ENCODE measurements at places on chromosomes 6 and 20.

- DNase-seq, result no peak
Observed at GRCh38 chr6:14639983-14640599, 522.5 kb downstream of the CD83 start.

DNA sequence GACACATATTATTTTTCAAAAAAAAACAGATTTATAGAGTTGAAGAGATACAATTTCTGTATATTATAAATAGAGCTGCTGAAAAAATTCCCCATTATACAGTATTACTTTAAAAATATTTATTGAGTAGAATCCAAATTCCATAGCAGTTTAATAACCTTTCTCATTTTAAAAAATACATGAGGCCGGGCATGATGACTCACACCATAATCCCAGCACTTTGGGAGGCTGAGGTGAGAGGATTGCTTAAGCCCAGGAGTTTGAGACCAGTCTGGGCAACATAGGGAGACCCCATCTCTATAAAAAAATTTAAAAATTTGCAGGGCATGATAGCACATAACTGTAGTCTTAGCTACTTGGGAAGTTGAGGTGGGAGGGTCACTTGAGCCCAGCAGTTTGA lies 13.0 kb downstream of the ATRN start:
- DNase-seq, result no peak

GRCh38 chr6:79719248-79719960 lies 88.3 kb downstream of the SH3BGRL2 start:
- DNase-seq, result no peak

DNA sequence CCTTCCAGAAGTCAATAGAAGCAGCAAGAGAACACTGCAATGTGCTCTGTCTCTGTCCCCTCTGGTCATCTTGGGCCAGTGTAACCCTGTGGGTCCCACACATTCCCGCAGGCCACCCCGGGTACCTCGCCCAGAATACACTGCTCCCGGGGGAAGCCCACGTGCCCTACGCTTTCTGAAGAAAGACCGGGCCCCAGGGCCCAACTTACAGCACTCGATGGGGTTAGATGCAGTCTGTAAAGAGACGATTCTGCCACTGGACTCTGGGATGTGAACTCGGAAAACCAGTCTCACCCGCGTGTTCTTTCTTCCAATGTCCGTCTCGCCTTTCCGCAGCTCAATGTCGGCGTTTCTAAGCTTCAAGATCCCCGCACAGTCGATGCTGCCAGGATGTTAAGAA lies 68.7 kb downstream of the NFATC2 start:
- no peak for DNase-seq

- DNase-seq, result no peak
Observed at GRCh38 chr20:34045294-34045693, 51.6 kb downstream of the RALY start.

GRCh38 chr20:33532753-33533459 lies 43.0 kb downstream of the CBFA2T2 start:
- no peak for DNase-seq

Data from DMS153 (cell line).